DND-41 (cell line): ENCODE measurements at places on chromosomes 5 and 9.

DNA sequence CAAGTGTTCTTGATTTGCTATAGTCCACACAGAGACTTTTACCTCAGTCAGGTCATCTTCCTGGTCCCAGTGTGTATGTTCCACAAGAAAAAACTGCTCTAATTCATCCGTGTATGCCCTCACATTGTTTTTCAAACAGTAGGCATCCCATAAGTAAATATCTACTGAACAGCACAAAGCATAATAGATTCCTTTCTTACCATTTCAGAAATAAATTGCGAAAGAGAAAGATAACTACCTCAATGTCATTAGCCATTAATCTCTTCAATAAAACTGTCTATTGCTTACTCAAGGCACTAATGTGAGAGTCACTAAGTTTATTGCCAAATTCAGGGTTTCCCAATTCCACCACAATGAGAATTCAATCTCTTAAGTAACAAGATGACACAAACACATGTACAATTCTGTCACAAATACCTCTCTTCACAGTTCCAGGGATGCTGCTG lies 9.6 kb downstream of the FBXW2 start:
- no peak for DNase-seq

DNA sequence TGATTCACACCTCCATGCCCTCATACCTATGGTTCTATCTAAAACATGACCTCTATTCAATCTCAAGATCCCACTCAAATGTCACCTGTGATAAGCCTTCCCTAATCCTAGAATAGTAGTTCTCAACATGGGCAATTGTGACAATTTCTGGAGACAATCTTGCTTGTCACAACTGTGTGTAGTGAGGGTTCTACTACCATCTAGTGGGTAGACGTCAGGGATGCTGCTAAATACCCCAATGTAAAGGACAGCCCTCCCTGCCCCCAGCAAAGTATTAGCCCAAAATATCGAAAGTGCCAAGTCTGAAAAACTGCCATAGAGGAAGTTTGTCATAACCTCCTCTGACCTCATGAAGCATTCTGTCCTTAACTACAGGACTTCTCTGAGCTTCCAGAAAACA lies 32.0 kb downstream of the TBCA start:
- no peak for DNase-seq

DNA sequence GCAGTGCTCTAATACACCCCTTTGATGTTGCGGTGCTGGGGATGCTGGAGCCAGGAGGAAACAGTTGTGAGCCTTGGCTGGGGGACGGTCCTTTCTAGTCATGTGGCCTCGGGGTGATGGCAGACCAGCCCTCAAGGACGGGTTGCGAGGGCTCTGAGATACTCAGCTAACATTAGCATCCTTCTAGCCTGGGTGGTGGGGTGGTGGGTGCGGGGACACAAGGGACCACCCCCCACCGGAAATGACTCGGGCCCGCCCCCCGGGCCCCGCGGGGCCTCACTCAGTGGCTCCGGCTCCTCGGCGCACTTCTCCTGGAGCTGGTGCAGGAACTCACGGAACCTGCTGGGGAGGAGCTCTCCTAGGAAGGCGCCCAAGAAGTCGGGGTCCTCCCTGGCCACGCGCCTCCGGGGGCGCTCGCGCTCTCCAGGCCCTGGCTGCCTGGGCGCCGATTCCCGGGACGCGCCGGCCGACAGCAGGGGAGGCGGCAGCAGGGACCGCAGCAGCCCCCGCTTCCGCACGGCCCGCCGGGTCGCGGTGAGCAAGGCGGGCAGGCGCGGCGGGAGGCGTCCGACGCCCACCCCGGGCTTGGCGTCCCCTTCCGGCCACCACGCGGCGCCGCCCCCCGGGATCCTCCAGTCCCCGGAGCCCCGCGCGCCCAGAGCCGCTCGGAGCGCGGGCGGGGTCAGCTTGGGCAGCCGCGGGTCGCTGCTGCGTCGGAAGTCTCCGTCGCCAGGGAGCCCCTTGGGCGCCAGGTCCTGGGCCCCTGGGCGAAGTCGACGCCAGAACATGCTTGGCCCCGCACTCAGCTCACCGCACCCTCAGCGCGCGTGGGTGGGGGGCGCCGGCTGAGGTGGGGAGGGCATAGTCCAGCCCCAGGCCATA lies 873 bp downstream of the C9orf50 start:
- peak; percentile 38 for DNase-seq

DNA sequence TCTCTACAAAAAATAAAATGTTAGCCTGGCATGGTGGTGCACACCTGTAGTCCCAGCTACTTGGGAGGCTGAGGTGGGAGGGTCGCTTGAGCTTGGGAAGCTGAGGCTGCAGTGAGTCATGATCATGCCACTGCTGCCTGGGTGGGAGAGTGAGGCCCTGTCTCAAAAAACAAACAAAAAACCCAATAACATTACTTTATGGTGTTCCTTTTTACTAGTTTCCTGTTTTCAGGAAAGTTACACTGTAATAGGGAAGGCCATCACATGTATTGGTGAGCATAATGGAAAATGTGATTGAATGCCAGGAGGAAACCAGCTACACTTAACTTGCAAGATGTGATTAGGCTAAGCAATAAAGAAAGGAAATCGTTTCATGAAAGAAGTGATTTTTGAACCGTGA lies 42.7 kb downstream of the SV2C start:
- no peak for DNase-seq

- DNase-seq: no peak
Observed at GRCh38 chr9:130662970-130663257, 1.5 kb upstream of the PRDM12 start.

DNA sequence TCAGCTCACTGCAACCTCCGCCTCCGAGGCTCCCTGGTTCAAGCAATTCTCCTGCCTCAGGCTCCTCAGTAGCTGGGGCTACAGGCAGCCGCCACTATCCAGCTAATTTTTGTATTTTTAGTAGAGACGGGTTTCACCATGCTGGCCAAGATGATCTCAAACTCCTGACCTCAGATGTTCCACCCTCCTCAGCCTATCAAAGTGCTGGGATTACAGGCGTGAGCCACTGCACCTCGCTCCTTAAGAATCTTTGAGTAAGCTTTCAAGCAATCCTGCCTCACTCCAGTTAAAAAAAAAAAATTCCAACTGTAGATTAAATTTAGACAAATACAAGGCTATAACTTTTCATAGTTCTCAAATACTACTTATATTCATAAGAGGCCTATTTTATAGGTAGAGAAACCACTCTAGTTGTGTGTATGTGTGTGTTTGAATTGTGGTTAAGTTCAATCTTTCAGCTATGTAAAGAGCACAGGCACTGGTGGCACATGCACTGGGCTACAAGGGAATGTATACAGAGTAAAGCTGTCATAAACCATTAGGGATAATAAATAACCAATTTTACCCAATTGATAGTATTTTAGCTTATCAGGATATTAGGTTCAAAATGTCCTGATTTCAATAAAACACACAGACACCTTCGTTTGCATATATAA lies 50.6 kb upstream of the RAPGEF6 start:
- no peak for DNase-seq

GRCh38 chr9:129146441-129146941 lies 31.6 kb downstream of the IER5L start:
- no peak for DNase-seq

GRCh38 chr5:126998201-126998631 lies 32.1 kb downstream of the MARCHF3 start:
- DNase-seq: no peak

DNA sequence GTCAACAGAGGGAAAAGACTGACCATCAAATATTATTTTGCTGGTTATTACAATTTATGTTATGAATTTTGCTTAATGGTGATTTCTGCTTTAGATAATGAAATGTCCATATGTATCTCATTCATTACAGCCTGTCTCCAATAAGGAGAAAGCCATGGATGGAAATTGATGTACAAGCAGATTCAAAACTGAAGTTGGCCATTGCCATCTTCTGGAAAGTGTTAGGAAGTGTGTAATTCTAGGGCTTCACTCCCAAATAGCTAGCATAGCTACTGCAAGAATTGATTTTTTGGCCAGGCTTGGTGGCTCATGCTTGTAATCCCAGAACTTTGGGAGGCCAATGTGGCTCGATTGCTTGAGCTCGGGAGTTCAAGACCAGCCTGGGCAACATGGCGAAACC lies 45.8 kb downstream of the DYNC2I2 start:
- DNase-seq: no peak

DNA sequence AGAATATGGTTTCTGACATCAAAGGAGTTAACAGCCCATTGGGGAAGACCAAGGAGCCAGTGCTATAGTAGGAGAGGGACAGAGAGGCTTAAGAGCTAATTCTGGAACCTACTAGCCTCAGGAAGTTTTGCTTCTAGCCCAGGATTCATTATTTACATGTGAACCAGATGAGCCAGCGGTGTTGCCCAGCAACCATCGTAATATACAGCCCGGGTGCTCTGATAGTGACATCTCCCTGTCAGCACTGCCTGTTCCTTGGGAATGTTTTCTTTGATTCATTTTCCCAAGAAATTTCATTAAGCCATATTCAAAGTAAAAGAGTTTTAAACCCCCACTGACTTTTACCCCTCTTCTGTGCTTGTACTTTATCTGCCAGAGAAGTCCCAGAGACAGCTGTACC lies 217.4 kb upstream of the ADAMTSL1 start:
- DNase-seq: no peak

DNA sequence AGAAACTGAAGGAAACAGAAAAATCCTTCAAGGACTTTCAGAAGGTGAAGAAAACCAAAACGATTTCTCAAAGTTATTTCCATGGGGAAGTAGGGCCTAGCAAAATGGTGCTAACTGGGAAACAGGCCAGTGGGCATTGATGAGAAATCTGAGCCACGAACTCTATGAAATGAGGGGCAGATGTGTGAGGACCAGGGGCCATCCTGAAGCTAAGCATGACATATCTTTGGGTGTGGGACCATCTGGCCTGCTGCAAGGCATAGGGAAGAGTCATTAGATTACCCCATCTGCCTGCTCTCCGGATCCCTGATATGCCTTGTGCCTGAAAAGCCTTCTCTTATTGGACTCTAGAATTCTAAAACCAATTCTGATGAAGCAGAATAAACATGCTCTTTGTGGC lies 143.8 kb downstream of the PALM2AKAP2 start:
- DNase-seq: no peak

GRCh38 chr5:69498384-69498783 lies 5.8 kb downstream of the OCLN start:
- DNase-seq: no peak

- DNase-seq: no peak
Observed at GRCh38 chr9:70413464-70413798, 1.0 kb downstream of the KLF9 start.

DNA sequence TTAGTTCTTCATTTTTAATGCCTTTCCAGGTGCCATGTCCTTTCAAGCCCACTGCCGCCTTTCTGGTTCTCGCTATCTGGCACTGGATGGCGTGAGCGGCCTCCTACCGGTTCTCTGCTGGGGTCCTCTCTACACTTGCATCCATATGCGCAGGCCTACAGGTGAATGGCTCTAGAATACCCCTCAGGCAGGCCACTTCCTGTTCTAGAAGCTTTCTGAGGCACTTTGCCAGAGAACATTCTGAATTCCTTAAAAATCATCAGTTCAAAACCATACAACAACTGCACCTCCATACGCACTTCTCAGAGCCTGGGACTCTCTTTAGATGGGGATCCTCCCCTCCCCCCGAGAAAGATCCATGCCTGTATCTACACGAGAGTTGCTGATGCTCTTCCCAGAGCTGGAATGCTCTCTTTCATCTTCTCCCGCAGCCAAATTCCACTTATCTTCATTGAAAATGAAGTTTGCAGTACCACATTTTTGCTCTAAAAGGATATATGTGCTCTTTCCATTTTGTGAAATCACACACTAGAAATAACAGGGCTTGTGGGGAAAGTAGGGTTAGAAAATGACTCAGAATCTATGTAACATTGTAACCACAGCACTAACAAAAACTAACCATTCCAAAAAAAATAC lies 1.4 kb upstream of the LHFPL2 start:
- DNase-seq: no peak

GRCh38 chr5:77709993-77710685 lies 66.0 kb downstream of the TBCA start:
- no peak for DNase-seq

DNA sequence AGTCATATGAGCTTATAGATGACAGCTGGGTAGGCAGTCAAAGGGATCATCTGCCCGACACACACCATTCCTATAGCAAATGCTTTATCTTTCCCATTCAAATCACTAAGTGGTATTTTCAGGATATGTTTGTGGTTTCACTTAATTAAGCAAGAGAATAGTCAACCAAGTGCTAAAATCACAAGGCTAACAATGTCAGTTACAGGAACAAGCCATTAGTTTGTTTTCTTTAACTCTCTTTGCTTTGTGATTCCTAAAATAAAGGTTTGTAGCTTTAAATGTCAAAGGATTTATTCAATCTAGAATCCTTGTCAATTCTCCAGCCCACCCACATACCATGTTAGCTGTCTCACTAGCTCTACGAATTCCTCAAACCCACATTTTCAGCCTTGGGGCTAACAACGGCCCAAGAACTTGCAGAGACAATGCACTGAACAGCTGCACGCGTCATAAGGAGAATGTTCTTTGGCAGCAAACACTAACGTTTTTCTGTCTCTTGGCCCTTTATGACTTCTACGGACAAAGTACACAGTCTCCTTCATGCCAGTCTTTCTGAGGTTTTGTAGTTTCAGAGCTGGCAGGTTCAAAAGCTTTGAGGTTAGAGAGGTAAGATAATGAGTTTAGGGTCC lies 56.6 kb downstream of the ELAVL2 start:
- DNase-seq: no peak

GRCh38 chr5:83401122-83401731 lies 70.3 kb upstream of the VCAN start:
- peak; percentile 24 for DNase-seq

DNA sequence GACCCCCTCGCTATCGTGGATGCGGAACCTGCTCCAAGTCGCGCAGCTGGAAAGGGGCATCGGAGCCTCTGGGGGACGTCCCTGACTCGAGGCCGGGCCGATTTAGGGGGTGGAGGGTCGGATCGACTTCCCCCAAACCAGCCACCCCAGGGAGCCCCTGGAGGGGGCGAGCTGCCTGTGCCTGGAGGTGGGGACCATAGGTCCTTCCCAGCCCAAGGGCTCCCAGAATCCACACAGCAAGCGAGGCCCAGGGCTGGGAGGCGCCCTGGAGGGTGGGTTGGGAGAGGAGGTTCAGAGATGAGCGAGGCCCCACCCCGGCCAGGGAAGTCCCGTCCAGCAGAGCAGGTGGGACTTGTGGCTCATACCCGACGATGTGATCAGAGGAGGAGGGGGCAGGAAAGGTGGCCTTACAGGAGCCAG lies 147.6 kb downstream of the GAPVD1 start:
- no peak for DNase-seq

DNA sequence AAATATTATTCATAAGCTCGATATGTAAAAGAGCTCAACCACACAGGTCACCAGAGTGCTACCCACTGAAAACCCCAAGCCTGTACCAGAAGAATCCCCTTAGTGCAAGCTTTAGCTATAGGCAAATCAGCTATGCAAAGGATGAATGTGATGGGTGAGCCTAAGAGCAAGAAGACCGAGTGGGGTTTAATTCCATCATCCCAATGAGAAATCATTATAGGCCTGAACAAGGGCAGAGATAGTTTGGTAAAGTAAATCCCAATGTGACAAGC lies 21.8 kb downstream of the ELOVL7 start:
- DNase-seq: no peak
